HT1080 (cell line): ENCODE measurements at places on chromosomes 2 and 18. TPM values are rescaled to one million over a fixed set of nuclear protein-coding genes. Genes with fewer than 3 reads are reported as not detected.

Gene KCNK3
- total RNA-seq: not detected in 2 replicates

Gene PTH2R
- total RNA-seq: not detected in 2 replicates

Gene RAB6C
- not detected in 2 replicates for total RNA-seq

Gene AQP12B
- not detected in 2 replicates for total RNA-seq

Gene GAREM1
- 1.0 and 2.8 TPM in 2 replicates for total RNA-seq

Gene MBD5
- total RNA-seq: 3.7 and 7.1 TPM in 2 replicates

Gene ZNF521
- 17.5 and 19.9 TPM in 2 replicates for total RNA-seq

Gene RAX
- total RNA-seq: not detected in 2 replicates

Gene BCL2
- total RNA-seq: 6.3 and 6.7 TPM in 2 replicates

Gene SAG
- not detected in 2 replicates for total RNA-seq

Gene FAM124B
- total RNA-seq: not detected in 2 replicates

Gene CXCR1
- not detected in 2 replicates for total RNA-seq

Gene GKN1
- not detected in 2 replicates for total RNA-seq

Gene ARHGAP28
- 2.5 TPM in 1 of 2 replicates, not detected in the other for total RNA-seq

Gene ZSWIM2
- not detected in 2 replicates for total RNA-seq

Gene MSTN
- 0.03 TPM in 1 of 2 replicates, not detected in the other for total RNA-seq
